ENCODE measurements at places on chromosomes 7 and 10.

- DNase-seq: no peak
These were observed 83.7 kb upstream of the EFCAB10 start for GRCh38 chr7:105664816-105665525.

DNA sequence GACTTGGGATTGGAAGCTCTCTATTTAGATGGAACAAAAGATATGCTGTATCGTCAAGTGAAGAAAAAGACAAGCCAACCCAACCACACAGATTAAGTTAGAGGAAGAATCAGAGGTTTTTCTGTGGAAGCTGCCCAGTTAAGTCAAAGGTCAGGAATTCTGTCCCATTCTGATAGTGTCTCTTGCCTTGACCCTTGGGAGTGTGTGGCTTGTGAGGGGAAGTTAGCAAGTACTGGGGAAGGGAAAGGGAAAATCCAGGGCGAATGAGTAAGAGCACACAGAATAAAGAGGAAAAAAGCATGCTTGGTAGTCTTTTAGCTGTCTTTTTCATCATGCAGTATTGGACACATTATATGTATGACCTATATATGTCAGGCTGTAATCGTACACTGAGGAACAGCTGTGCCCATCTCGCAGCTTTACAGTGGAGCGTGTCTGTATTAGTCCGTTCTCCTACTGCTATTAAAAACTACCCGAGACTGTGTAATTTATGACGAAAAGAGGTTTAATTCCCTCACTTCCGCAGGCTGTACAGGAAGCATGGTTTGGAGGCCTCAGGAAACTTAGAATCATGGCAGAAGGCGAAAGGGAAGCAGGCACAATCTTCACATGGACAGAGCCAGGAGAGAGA lies 197.2 kb downstream of the GALNT17 start:
- no peak for DNase-seq

- no peak for DNase-seq
These were observed 45.5 kb upstream of the ABLIM1 start for GRCh38 chr10:114703377-114704107.

DNA sequence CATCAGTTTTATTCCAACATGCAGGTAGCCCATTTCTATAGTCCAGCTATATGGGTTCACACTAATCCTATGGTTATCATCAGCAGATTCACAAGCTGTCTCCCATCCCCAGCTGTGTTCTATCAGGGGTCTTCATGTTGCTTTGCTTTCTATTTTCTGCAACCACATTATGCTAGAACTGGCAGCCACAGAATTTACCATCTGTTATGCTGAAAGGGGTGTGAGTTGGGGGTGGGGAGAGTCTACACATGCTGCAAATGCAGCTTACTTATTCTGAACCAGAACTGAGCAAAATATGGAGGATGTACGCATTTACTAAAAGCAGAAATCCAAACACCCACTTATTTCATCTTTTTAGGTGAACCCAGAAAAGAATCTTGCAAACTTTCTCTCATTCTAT lies 32.9 kb downstream of the SHTN1 start:
- DNase-seq: no peak

- peak; percentile 10 for DNase-seq
These were observed 48.7 kb downstream of the TSPAN15 start for GRCh38 chr10:69499726-69500689.

GRCh38 chr10:71401056-71401455 lies 4.3 kb downstream of the CDH23 start:
- DNase-seq: no peak

DNA sequence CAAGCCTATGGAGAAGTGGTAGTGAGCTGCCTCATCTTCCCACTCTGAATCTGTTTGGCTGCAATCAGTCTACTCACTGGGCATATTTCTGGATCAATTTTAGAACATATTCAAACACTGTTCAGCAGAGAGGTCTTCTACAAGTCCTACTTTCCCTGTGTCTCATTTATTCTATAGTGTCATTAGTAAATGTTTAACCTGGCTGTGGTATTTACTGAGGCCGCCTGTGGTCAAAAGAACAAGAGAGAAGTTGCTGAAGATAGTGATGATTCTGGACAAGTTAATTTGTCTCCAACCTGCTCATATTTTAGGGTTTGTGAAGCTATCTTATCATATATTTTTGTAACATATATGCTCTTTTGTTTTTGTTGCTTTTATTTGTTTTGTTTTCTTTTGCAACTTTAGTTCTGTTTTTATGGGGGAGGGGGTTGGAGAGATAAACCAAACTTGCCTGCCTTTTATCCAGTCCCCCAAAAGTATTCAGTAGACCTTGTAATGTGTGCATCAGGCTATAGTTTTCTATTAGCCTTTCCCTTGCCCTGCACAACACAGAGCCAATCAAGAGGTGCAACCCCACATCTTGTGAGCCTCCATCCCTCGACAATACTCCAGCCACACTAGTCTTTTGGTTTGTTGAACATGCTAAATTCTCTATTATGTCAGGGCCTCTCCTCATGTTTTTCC lies 362.8 kb upstream of the MBL2 start:
- no peak for DNase-seq

- DNase-seq: no peak
These were observed 185.8 kb upstream of the NRP1 start for GRCh38 chr10:33520223-33520622.

- DNase-seq: no peak
These were observed 30.4 kb downstream of the ZNF783 start for GRCh38 chr7:149292462-149292823.

- no peak for DNase-seq
These were observed 7.2 kb upstream of the ADAM22 start for GRCh38 chr7:87926581-87927461.

GRCh38 chr10:3229815-3230214 lies 57.2 kb upstream of the PITRM1 start:
- DNase-seq: no peak

- DNase-seq: peak; percentile 51
These were observed 4.9 kb upstream of the PHKG1 start for GRCh38 chr7:56097700-56098099.

- DNase-seq: no peak
These were observed 1.6 kb downstream of the PHTF2 start for GRCh38 chr7:77800158-77800557.

DNA sequence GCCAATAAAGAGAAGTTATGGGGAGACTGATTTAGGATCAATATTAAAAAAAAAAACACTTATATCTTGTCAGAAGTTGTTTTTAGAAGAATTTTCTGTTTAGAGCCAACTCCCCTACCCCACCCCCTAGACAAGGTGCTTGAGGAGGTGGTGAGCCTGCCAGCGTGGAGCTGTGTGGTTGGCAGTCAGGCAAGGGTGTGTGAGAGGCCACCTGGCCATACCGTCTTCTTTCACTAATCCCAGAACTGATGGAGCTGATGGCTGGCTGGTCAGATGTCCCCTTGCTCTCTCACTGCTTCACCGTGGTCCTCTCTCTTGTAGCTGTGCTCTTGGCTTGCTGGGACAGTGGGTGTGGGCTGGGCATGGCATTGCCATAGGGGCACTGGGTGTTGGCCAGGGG lies 34.3 kb downstream of the NACAD start:
- no peak for DNase-seq

- DNase-seq: no peak
These were observed 123.3 kb downstream of the TWIST1 start for GRCh38 chr7:18993933-18994668.

- no peak for DNase-seq
These were observed 64.3 kb downstream of the MYL10 start for GRCh38 chr7:101564778-101565211.

DNA sequence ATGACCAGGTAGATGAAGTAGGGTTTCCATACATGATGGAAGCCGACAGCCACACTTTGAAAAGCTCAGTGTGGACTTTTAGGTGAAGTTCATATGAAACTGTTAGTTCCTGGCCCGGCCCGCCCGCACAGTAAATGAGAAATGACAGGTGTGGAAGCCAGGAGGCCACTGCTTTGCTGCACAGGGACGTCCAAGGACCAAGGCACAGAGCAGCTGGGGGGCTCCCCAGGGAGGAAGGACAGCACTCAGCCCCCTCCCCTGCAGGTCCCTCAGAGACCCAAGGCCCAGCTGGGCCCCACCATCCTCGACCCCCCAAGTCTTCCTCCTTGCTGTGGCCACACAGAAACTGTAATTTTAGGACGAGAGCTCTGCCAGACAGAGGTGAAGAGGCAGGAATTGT lies 219.2 kb downstream of the PTPRN2 start:
- DNase-seq: peak; percentile 16

- DNase-seq: no peak
These were observed 155.5 kb upstream of the AHR start for GRCh38 chr7:17142831-17143541.

- DNase-seq: peak; percentile 79
These were observed 19.1 kb upstream of the OPALIN start for GRCh38 chr10:96377816-96378294.

- peak; percentile 43 for DNase-seq
These were observed 13.2 kb downstream of the NUDCD3 start for GRCh38 chr7:44477063-44477830.

DNA sequence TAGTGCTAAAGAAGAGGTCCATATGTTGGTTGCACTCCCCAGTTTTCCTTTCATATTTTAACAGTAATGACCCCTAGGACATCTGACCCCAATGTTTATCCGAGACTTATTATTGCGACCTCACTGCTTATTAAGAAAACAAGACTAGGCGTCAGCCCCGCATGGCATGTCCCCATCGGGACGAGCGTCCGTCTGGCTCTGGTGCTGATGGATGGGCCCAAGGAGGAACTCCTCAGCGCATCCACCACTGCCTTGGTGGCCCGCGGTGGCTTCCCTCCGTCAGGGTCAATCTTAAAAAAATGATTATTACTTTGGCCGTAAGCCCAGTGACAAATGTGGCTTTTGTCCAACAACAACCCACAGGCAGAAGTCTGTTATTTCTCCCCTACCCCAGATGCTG lies 40.1 kb upstream of the CXCL12 start:
- DNase-seq: no peak

GRCh38 chr7:151367284-151367683 lies 25.7 kb downstream of the NUB1 start:
- DNase-seq: no peak

- no peak for DNase-seq
These were observed 178.2 kb downstream of the ARL4A start for GRCh38 chr7:12865593-12865992.

GRCh38 chr7:141686670-141687069 lies 15.3 kb downstream of the DENND11 start:
- DNase-seq: no peak

DNA sequence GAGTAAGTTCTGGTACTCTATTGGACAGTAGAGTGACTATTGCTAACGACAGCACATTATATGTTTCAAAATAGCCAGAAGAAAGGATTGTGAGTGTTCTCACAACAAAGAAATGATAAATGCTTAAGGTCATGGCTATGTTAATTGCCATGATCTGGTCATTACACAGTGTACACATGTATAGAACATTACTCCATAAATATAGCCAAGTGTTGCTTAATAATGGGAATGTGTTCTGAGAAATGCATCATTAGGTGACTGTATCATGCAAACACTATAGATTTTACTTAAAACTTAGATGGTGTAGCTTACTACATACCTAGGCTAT lies 19.6 kb downstream of the EPC1 start:
- no peak for DNase-seq

DNA sequence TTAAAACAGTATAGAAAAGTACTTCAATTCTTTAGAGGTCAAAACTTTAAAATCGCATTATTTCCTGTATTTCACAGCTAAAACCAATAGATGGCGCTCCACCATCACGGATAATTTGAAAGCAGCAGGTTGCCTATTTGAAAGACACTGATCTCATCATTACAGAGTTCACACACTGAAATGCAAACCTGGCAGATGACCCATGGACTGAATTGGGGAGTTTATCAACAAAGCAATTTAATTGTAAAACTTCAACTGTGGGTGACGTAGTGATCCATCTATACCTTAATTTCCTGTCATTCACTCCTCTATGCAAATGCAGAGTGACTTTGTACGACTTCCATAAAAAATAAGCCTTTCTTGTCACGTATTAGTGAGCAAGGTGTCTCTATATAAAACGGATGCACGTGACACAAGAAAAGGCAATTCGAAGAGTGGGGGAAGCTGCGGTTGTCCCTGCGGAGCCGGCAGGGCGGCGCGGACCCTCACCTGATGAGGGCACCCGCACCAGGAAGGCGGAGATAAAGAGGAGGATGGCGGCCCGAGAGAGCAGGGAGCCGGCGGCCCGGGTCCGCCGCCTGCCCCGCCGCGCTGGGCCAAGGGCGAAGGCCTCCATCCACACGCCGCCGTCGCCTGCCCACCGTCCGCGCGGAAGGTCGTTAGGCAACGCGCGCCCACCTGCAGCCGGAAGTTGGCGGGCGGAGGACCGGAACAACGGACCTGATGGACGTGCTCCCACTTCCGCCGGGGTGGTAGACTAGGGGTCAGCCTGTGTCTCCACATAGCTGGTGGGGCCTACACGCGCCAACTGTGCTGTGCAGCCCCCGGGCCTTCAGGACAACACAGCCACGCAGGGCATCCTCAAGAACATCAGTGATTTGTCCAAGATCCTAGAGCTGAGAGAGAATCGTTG lies at the start of gene ZPBP:
TSS of gene ZPBP (minus strand) at position 668 of the 913 bp plus-strand sequence. CDS start at position 616, 52 bp downstream.
- no peak for DNase-seq

- DNase-seq: no peak
These were observed 71.9 kb downstream of the JCAD start for GRCh38 chr10:29987471-29987870.

DNA sequence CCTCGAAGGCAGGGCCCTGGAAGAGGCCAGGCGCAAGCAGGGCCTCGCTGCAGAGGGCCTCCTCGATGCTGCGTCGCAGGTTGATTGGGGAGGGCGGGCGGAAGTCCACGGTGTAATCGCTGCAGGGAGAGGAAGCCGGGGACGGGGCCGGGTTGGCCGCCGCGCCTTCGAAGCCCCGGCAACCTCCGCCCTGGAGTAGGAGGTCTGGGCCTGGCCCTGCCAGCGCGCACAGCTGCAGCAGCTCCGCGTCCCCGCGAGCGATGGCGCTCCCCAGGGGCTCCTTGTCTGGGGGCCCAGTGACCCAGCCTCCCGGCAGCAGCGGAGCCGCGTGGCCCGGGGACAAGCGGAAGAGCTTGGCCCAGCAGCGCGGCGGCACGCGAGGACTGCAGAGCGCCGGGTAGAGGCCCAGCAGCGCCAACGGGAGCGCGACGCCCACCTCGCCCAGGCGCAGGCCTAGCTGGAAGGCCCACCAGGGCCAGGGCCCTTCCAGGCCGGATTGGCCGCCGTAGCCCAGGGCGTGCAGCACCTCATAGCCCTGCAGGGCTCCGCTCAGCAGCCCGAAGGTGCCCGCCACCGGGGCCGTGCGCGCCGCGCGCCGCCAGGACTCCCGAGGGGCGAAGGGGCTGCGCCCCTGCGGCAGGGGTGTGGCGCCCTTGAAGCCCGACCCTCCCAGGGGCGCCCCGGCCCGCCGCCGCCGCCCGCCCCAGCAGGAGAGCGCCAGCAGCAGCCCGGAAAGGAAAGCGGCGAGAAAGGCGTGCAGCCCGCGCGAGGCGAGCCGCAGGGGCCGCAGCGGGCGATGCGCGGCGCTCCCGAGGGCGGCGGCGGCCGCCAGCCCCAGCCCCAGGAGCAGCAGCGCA lies 7.8 kb upstream of the RBM28 start:
- DNase-seq: peak; percentile 50

DNA sequence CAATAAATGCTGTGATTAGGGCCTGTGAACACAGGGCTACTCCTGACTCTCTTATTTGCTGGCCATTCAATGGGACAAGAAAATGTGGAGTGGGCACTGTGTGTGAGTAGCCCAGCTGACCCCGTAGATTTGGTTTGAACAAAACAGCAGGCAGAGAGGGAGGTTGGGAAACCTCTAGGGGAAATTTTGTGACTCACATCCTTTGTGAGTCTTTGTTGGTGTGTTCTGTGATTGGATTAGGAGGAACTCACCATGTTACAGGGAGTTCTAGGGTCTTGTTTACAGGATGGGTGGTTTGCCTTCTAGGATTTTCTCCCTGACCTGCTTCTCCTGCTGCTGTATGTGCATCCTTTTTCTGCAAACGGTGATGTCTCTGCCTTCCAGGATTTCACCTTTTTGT lies 128.3 kb upstream of the MKI67 start:
- DNase-seq: no peak

- DNase-seq: peak; percentile 34
These were observed 36.9 kb upstream of the PPIF start for GRCh38 chr10:79310200-79310865.

Data from left ventricle myocardium superior (tissue), 1 donor.